ENCODE measurements at places on chromosomes 5 and 9.

DNA sequence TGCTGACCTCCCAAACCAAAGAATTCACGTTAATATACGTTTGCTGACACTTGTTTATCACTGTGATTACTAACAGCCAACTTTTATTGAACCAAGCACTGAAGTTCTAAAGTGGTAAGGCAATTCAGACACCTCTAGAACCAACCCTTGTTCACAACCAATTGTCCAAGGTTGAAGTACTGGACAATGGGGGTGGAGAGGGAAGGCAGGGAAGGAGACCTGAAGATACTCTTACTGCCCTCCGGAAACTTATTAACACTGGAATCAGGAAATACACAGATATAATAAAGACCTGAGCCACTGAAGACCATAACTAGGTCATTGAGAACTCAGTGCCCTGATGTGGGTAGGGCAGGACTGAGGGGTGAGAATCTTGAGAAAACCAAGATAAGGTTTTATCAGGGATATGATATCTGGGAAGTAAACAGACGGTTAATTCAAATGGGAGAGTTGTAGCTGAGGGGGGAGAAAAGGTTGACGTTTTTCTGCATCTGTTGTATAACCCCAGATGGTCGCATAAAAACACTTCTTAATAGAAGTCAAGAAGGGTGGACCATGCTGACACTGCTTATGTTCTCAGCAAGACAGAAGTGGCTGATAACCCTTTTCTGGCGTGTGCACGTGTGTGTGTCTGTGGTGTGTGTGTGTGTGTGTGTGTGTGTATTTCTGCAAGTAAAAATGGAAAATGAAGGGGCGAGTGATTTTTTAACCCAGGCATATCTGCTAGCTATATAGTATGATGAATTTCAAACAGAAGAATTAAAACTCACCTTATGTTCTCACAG, 125.9 kb downstream of the LHFPL2 start:
- no peak for DNase-seq

- peak; percentile 48 for DNase-seq
Measured at GRCh38 chr5:135462304-135462703, 10.2 kb upstream of the TIFAB start.

DNA sequence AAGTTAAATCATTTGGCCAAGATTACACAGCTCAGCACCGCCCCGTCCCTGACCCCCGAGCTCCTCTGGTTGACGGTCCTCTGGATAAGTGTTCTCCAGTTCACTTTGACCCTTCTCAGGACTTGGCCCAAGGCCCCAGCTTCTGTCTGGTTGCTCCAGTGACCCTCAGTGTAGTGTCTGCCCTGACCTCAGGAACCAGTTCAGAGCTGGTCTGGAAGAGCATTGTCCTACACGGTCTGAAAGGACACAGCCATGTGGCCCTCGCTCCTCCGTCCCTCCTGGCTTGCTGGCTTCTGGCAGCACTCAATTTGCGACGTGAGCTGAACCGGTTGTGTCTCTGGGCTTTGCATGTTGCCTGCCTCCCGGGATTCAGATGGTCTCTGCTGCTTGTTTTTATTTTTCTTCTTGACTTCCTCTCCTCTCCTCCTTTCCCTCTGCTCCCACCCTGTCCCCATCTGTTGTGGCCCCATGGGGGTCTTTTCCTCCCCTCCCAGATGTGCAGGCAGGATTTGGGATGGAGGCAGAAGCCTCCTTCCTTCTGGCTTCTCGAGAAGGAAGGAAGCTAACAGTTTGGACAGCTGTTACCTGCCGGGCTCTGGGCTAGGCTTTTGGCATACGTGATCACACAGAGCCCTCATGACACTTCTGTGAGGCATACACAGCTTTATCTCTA, 72.0 kb downstream of the PPARGC1B start:
- DNase-seq, result no peak

- peak; percentile 59 for DNase-seq
Measured at GRCh38 chr5:115838885-115839518, 2.4 kb downstream of the ATG12 start.

DNA sequence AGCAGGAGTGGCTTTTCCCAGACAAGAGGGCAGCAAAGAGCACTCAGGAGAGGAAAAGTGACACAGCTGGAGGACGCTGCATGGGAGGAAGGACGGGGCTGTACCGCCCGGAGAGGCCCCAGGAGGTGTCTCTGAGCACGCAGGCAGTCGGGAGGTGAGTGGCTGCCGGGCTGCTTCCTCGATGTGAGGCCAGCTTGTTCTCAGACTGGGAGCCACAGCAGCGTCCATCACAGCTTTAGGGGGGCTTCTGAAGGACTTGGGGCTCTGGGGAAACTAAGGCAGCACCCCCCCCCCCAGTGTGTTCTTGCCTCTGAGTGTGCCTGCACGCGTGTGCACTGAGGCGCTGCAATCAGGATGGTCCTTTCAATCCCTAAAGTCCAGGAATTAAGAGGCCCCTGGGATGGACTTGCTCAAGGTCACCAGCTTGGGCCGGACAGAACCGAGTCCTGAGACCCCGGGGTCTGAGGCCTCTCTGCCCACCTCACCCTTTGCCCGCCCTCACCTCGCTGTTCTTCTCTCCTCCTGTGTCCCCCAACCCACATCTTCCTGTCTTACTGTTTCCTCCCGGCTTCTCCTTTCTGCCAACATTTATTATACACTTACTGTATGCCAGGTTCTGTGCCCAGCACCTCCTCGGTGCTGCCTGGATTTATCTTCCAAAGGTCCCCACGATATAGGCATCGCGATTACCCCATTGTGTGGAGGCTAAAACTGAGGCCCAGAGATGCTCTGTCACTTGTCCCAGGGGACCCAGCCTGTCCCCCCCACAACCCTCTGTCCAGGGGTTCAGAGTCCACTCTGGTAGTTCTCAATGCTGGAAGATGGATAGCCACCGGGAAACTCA, 32.9 kb downstream of the FAM163B start:
- peak; percentile 43 for DNase-seq

GRCh38 chr9:133916159-133916541, 76.0 kb downstream of the VAV2 start:
- no peak for DNase-seq

DNA sequence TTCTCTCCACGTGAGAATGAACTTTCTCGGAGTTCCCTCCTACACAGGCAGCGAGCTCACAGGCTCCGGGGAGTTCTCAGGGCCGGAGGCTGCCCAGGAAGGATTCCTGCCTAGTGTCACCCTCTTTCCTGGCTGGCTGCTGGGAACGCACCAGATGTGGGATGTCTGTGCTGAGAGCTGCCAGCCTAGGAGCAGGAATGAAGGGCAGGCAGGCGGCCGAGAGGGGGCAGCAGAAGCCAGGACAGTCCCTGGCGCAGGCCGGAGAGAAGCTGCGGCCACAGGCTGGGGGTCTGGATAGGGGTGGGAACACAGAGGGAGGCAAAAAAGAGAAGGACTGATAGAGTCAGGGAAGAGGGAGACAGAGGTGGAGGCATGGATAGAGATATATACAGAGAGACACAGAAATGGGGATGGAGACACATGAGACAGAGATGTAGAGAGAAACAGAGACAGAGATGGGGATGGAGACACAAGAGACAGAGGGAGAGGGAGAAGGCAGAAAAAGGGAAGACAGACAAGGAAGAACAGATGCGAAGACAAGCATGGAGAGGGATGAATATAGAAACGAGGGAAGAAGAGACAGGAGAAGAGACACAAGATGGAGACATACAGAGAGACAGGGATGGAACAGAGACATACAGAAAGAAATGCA, 25.3 kb upstream of the ENHO start:
- peak; percentile 91 for DNase-seq

GRCh38 chr5:142428773-142429473, 104.1 kb upstream of the SPRY4 start:
- no peak for DNase-seq

GRCh38 chr5:56350597-56351170, 117.6 kb upstream of the ANKRD55 start:
- peak; percentile 89 for DNase-seq

- DNase-seq, result no peak
Measured at GRCh38 chr5:10594591-10595210, 30.8 kb downstream of the ANKRD33B start.

DNA sequence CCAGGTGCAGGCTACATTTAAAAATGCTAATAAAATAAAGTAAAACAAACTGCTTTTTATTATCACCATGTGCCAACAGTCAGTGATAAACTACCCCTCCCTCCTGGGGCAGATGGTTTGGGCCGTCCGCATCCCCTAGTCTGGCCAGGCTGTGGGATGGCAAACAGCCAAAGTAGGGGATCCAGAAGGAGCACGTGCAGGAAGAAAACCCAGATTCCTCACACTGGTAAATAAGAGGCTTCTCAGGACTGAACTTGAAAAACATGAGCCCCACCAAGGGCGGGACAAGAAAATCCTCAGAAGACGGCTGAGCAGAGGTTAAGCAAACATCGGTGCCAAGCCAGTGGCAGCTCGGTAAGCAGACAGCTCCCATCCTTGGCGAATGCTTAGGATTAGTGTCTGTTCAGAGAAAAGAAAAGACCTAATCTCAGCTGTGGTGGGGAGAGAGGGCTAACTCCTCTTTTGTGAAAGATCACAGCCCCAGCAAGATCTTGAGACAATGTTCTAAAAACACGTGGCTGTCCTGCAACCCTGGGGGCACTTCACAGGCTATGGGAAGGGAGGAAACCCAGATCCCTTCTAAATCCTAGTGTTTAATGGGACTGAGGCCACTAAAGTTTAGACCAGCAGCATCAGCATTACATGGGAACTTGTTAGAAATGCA, 46.5 kb upstream of the GDNF start:
- no peak for DNase-seq

DNA sequence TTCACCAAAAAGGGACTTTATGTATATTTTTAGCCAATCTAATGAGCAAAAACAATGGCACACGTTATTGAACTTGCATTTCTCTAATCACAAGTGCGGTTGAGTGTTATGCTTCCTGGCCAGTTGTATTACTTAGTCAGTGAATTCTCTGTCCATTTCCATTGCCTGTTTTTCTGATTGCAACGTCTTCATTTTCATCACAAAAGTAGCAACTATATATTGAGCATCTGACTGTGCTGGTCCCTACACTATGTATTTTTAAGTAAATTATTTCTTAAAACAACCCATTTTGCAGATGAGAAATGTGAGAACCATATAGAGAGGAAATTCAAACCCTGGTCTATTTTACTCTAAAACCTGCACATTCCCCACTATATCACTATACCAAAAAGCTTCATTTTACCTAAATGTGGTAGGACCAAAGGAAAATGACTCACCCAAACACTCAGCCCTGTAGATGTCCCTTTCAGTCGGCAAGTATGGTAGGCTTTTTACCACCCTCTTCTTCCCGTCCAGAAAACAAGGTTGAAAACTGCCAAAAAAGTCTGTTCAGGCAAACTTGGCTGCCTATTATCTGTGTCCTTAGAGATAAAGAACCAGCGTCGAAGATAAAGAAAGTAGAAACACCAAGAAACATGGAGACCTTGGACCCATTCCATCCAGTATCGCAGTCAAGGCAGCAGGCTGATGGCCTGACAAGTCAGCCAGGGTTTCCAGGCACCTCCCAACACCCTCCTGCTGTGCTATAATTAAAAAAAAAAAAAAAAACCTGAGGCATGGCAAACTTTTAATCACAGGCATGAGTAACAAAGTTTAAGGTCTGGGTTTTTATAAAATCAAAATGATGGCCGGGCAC, 18.8 kb upstream of the FAM13B start:
- DNase-seq, result no peak

DNA sequence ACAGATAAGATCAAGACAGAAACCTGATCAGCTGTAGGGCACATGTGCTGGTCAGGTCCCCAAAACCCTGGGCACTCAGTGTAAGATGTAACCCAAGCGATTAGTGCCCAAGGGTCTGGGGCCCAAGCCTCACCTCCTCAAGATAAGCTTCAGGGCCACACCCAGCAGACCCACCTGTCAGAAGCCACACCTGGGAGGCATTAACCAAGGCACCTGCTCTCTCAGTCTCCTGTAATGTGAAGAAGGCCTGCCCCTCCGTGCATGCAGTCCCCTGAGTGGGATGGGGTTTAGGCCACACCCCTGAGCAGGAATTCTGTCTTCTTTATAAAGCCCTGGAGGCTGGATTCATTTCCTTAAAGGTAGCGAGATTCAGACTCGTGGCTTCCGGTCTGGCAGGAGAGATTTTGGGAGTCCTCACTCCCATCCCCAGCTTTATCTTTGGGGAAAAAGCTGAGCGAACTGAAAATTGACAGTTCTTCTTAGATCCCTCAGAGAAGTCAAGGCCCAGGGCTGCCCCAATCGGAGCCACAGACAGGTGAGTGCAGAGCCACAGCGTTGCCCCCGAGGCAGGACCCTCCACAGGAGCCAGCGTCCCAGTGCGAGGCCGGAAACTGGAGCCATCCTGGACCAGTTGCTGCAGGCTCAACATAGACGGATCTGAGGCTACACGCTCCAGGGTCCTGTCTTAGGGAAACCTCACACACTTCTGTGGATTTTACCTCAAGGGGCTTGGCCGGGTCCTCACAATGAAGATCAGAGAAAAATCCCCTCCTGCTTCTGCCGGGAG, 357.6 kb upstream of the IRX4 start:
- no peak for DNase-seq

DNA sequence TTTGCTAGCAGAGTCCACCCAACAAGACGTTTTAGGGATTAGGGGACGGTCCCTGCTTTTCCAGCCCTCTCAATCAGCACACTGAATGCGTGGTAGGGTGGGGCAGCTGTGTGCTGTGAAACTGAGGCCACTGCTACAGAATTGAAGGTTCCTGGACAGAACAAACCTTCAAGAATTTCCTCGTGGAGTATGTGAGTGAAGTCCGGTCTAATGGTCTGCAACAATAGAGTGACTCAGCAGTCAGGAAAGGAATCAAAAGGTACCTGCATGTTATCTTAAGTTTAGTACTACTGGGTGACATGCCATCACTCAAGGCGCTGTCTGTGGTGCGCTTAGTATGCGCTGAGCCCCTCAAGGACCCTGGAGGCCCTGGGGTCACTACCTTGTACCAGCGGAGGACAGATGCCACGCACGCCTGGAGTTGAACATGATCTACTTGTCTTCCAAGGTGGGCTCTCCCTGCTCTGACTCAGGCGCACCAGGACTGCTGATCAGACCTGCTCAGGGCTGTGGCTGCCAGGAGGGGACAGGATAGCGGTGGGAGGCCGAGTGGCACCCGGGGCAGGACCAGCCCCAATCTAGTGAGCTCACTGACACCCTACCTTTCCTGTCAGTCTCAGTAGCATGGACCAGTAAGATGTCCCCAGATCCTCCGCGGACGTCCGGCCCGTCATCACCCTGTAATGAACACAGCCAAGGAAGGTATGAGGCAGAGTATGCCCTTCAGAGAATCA, 50.5 kb downstream of the PRRT1B start:
- DNase-seq, result no peak

GRCh38 chr9:121862371-121863332, 211.2 kb downstream of the DAB2IP start:
- no peak for DNase-seq

DNA sequence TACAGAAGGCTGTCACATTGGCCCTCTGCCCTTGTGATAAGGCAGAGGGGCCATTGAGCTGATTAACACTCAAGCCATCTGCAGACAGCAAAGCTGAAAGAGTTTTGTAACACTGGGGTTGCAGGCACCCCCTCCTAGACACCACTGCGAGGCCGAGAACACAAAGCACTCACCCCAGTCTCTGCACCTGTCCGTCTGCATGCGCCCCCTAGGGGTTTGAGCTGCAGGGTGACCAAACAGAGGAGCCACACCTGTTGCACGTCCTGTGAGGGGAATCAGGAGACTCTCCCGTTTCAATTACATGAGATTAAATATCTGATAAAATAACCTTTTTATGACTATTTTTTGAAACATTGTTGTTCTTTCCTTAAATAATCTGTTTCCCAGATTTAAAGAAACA, 1180.4 kb downstream of the CDH9 start:
- DNase-seq, result no peak

GRCh38 chr5:156181656-156182055, 145.3 kb upstream of the SGCD start:
- peak; percentile 25 for DNase-seq

- no peak for DNase-seq
Measured at GRCh38 chr9:71326360-71326759, 204.9 kb upstream of the TRPM3 start.
